Right renal cortex interstitium (tissue), 3 donors: ENCODE measurements at places on chromosomes 4 and X. TPM values are rescaled to one million over a fixed set of nuclear protein-coding genes. Genes with fewer than 3 reads are reported as not detected.

GRCh38 chrX:21958187-21958586 is 17.7 kb downstream of the SMS start:
- DNase-seq = no peak

DNA sequence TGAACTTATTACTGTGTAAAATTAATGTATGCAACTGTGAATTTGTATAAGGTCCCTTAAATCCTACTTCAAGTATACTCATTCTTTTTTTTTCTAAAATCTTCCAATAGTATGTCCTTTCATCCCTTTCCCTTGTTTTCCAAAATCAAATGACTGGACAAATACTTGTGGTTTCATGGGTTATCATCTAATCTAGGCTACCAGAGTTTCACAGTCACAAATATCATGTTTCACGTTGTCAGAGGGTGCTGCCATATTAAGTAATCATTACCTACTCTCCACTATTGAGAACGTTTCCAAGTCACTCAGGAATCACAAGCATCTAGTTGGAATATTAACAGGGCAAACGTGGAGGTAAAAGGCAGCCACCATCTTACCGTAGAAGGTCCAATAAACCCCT is 1235.0 kb upstream of the TENM3 start:
- DNase-seq = no peak

DNA sequence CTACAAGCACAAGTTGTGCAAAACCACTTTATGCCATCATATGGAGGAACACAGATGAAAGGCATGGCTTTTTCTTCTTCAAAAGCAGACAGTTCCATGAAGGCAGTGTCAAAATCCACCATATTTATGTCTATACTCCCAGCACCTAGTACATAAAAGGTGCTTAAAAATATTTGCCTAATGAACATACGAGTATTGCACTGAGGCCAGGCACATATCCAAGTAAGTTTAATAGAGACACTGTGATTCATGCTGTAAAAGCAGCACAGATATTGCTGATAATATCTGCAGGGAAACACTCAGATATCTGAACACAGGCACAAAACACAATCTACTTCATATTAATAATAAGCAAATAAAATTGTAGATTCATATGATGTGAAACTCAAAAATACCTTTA is 48.1 kb upstream of the CXCL8 start:
- no peak for DNase-seq

DNA sequence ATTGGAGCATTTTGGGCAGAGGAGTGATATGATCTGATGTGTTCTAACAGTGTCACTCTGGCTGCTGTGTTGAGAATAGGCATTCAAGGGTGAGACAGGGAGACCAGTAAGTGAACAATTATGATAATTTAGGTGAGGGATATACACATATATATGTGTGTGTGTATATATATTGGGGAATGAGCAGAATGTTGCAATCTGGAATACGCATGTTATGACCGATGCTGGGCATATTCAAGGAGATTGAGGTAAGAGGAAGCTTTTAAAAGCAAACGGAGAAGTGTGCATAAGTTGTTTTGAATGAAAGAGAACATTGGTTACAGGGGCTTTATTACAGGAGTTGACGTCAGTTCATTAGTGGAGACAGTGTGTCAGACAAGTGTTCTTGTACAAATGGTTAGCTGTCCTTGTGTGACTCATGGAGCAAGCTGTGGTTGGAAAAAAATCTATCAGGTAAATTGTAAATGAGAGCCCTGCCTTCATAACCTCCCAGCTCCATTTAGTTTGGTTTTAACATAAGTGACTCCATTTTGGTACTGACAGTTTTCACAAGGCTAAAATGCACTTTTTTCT is 442.5 kb upstream of the LCORL start:
- DNase-seq = no peak

DNA sequence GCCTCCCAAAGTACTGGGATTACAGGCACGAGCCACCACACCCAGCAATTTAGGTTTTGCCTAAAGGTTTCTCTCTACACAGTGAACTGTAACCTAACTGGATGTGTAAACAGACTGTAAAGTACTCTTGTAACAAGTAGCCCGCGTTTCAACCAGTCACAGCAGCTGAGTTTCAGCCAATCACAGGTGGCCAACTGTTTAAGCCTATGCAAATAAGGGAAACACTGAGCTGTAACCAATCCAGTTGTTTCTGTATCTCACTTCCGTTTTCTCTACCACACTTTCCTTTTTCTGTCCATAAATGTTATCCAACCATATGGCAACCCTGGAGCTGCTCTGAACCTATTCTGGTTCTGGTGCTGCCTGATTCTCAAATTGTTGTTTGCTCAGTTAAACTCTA is 59.9 kb downstream of the DIPK2B start:
- no peak for DNase-seq

- DNase-seq = no peak
These were observed 147.6 kb downstream of the BCOR start for GRCh38 chrX:39950018-39950688.

DNA sequence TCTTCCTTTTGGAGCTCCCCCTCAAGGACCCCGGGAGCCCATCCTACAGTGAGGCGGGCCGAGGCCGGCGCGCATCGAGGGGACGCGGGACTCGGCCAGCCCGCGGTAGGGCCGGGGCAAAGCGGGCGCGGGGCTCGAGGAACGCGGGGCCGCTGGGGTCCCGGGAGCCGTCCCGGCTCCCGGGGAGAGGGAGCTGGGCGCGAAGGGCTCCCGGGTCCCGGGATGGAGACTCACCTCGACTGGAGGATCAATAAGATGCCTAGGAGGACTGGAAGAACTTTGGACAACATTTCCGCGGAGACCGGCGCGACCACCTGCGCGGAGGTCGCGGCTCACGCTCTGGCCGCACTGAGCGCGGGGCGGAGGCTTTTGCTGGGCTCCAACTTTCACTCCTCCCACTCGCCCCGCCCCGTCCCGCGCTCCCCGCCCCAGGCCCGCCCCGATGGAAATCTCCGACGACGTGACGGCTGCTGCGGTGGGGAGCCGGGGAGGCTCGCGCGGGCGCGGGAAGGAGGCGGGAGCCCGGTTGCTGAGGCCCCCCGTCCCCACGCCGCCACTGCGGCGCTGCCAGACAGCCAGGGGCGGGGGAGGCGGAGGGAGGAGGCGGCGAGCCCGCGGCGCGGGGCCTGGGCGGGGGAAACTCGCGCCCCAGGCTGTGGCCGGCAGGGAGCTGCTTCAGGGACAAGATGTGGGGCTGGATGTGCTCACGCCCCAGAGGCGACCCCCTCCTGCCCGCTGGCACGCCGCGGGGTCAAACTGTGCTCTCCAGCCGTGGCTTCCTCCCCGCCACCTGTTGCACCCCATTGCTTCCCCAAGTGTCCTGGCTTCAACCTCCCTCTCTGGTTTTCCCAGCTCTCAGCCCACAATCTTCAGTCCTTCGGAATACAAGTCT is at the start of gene GABRE:
TSS of gene GABRE (minus strand) at position 341 of the 892 bp plus-strand sequence. CDS start at position 290, 51 bp downstream.
- DNase-seq = no peak

DNA sequence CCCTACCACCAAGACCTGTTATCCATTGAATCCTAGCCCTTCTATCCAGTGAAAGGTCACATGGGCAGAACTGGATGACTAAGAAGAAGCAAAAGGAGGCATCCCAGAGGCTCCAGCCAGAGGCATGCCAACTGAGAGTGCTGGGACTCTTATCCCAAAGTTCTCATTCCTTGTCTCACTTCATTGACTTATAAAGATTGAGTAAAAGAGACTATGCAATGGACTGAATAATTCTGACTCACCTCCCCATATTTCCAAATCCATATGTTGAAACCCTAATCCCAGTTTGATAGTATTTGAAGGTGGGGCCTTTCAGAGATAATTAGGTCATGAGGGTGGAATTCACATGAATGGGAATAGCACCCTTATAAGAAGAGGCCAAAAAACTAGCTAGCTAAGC is 131.4 kb downstream of the COL25A1 start:
- no peak for DNase-seq

GRCh38 chr4:15781427-15782095 is 3.4 kb downstream of the CD38 start:
- DNase-seq = no peak

GRCh38 chr4:73869130-73870055 is at the start of gene CXCL1:
Gene CXCL1, plus strand, starts transcription at chr4:73869393. Its CDS starts 78 bp downstream, at chr4:73869471.
- no peak for DNase-seq

DNA sequence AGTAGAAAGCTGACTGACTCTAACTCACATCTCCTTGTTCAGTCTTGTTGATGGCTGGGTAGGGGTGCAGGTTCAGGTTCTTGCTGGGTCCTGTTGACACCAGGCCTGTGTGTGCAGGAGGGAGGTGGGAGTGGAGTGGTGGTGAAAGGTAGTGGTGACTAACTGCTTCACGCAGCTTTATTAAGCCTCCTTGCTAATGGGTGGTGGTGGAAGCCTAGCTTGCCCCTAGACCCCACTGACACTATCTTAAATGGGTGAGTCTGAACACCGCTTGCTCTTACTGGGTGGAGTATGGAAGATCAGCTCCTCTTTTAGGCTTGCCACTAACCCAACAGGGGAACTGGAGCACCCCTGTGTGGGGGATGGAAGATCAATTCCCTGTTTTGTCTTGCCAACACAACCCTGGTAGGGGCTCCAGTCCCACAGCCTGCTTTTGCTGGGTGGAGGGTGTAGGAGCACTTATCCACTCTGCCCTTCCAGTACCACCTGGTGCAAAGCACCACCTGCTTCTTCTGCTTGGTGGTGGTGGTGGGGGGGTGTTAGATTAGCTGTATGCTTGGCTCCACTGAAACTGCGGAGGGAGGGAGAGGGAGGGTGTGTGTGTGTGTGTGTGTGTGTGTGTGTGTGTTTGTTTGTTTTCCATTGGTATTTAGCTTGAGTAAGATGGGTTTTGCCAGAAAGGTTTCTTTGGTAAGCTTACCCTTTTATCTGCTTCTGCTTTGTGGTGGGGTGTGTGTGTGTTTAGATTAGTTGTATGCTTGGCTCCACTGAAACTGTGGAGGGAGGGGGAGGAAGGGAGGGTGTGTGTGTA is 25.6 kb downstream of the KDM6A start:
- DNase-seq = no peak

DNA sequence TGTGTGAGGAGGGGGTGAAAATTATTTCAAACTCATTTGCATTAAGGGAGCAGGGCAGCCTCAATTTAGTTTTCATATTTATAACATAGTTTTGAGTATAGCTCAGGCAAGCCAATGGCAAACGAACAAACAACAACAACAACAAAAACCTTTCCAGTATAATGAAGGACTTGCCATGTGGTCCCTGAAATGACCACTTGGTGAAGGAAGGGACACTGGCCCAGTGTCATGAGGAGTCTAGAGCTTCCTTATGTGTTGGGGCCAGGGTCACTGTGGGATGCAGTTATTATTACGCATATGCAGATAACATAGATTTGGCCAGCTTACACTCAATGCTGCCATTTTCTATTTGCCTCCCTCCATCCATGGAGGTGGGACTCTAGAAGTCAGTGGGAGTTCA is 23.3 kb downstream of the NKX3-2 start:
- DNase-seq = no peak

GRCh38 chr4:76974150-76974549 is 24.6 kb downstream of the SEPTIN11 start:
- DNase-seq = no peak

GRCh38 chr4:2666722-2667247 is 89.4 kb downstream of the TNIP2 start:
- no peak for DNase-seq

DNA sequence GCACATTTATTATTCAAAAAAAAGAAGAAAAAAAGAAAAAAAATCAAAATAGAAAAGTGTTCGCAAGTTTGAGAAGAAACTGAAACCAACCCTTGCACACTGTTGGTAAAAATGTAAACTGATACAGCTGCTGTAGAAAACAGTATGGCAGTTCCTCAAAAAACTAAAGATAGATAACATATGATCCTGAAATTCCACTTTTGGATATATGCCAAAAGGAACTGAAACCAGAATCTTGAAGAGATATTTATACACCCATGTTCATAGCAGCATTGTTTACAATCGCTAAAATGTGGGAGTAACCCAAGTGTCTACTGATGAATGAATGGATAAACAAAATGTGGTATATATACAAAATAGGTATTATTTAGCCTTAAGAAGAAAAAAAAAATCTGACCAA is 155.4 kb downstream of the TBCK start:
- no peak for DNase-seq

- no peak for DNase-seq
These were observed 474.0 kb upstream of the NDST3 start for GRCh38 chr4:117560329-117560728.

GRCh38 chr4:176539785-176540175 is 220.0 kb downstream of the SPCS3 start:
- no peak for DNase-seq

- DNase-seq = no peak
These were observed 182.2 kb downstream of the BCOR start for GRCh38 chrX:39915596-39915995.

GRCh38 chr4:102141842-102142241 is 203.4 kb downstream of the SLC39A8 start:
- DNase-seq = no peak

DNA sequence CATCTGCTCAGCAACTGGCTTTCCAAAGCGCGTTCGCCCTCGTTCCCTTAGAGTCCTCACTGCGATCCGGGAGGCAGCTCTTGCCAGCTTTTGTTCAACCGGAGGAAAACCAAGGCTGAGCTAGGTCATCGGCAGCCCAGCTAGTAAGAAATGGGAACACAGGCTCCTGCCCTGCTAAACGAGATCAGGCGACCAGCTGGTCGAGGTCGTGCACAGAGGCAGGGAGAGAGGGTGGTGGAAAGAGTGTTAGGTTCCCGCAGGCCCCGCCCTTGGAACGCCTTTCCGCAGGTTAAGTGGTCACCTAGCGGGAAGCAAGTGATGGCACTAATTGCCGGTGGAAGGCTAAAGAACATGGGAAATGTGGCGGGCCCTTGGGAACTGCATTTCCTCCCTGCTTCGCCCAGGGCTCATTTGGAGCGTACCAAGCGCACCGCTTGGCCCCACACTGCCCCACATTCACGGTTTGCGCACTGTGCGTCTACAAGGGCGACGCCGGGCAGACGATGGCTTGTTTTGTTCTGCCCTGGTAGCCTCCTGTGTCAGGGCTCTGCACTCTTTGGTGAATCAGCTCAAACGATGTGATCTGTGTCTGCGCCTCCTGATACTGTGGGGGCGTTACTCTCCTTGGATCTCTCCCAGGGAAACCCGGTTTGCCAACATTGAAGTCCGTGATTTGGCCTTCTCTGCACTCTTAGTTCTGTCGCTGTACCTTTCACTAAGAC is 7.2 kb upstream of the PRDM8 start:
- DNase-seq = no peak

DGAT2L6 gene
- not detected for polyA plus RNA-seq

GRPR gene
- polyA plus RNA-seq = 0.34 TPM

FDCSP gene
- polyA plus RNA-seq = 0.86 TPM

ITIH6 gene
- polyA plus RNA-seq = 0.03 TPM

RAB9B gene
- 2.5 TPM for polyA plus RNA-seq

PORCN gene
- 7.5 TPM for polyA plus RNA-seq

ZC4H2 gene
- 19.7 TPM for polyA plus RNA-seq

CYSLTR1 gene
- polyA plus RNA-seq = 2.4 TPM

METAP1 gene
- 73.6 TPM for polyA plus RNA-seq

SPIN2B gene
- 17.8 TPM for polyA plus RNA-seq

BEX4 gene
- 185 TPM for polyA plus RNA-seq

MTCP1 gene
- 21.4 TPM for polyA plus RNA-seq

CD99L2 gene
- polyA plus RNA-seq = 42.5 TPM

FGF5 gene
- 0.07 TPM for polyA plus RNA-seq

GAGE13 gene
- not detected for polyA plus RNA-seq

HTRA3 gene
- polyA plus RNA-seq = 9.9 TPM
